ENCODE measurements at places on chromosomes 3 and 15.

GRCh38 chr15:34796847-34797435 is 1.6 kb upstream of the ACTC1 start:
- no peak for DNase-seq

DNA sequence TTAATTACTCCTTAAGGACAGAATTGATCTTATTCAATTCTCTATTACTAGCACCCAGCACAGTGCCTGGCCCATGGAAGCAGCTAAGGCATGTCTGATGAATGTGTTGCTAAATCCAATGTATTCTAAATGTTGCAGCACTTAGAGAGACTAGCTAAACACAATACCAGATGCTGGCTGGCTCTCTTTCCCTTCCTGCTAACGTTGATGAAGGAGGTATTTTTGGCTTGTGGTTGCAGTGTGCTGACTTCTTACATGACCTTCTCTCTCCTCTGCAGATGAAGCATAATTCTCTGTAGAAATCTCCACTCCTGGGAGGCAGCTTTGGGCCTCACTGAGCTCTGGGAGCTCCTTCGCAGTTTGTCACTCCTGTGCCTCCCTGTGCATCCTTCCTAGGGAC is 183.6 kb downstream of the PEX5L start:
- DNase-seq = no peak

GRCh38 chr3:156525808-156526207 is 29.1 kb downstream of the SSR3 start:
- peak; percentile 53 for DNase-seq

GRCh38 chr3:468172-468571 is 271.6 kb downstream of the CHL1 start:
- DNase-seq = no peak

DNA sequence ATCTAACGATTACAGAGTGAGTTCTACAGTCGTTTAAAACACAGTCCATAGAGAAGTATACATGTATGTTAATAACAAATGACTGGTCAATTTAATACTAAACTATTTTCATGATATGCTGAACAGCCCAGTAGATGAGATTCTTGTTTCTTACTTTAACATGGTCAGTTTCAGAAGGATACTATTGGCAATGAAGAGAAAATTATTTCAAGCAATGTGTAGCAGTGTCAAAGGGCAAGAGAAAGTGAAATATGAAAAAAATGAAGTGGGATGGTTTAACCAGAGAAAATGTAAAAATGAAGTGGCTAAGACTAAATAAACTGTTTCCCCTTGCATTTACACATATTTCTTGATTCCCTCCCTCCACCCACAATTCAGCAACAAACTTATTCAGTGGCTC is 192.1 kb upstream of the TTC14 start:
- no peak for DNase-seq

DNA sequence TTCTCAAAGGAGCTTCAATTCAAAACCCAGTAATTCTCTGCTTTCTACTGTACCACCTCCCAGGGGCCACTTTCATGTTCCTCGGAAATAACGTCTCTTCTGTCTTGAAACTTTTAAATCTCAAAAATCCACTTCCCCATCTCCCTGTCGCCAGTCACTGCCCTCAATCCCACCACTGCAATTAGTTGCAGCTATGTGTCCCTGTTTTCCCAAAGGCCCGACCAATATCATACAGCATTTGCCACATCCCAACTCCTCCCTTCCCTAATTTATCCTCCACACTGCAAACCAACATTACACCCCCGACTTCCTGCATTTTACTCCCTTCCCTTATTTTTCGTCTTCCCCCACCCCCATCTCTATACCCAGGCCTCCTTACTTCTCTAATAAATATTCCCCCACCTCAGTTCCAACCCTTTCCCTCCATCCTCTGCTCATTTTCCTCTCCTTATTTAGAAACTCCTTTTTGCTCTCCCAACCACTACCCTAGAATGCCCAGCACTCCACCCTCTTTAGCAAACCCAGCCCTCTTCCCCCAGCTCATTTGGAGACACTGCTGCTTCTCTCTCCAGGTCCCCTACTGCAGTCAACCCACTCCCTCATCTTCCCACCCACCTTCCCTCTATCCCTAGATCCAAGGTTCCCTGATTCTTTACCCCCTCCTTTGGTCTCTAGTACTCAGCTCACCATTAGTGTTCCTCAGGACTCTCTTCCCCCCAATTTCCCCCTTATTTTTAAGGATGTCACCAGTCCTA is 1.1 kb downstream of the NPTN start:
- DNase-seq = peak; percentile 52

DNA sequence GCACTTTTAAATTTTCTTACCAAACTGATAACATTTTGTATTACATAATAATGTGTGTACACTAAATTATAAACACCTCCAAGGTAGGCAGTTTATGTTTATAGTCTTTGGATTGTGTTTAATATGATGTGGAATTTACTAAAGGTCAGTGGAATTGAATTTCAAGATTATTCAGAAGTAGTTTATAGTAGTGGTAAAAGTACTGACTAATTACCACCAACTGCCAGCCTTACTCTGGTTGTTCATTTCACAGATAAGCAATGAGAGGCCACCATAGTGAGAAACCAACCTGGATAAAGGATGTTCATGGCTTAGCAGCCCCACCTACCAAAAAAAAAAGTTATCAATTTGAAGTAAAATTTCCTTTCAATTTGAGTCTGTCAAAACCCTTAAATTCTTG is 54.0 kb upstream of the EIF5A2 start:
- no peak for DNase-seq

GRCh38 chr3:10358309-10358980 is 37.5 kb upstream of the SEC13 start:
- no peak for DNase-seq

DNA sequence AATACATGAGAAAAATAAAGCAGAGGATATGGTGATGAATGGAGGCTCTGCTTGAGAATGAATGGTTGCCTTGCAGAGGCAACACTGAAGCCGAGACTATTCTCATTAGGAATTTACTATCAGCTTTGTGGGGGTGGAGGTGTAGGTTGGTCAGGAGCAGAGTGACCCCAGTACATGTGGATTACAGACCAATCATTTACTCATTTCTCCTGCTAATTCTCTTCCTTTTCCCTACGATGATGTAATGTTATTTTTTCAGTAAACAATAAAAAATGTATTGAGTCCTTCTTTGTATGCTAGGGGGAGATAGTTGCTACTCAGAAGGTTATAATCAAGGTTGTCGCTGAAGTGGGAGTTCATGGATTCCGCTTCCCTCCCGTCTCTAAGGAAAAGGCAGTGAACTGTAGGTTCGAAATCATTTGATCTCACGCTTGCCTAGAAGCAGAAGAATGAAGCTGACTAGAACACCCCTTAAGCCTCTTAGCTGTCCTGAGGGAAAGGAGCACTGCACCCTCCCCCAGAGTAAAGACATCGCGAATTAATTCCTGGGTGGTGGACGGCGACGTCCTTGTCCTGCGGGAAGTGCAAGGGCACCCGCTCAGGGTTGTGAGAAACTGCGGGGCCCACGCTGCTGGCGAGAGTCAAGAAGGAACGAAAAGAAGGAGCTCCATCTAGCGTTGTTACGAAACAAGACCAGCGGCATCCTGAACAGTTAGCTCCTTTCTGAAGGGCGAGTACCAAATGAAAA is 213.2 kb upstream of the PFN2 start:
- peak; percentile 93 for DNase-seq

DNA sequence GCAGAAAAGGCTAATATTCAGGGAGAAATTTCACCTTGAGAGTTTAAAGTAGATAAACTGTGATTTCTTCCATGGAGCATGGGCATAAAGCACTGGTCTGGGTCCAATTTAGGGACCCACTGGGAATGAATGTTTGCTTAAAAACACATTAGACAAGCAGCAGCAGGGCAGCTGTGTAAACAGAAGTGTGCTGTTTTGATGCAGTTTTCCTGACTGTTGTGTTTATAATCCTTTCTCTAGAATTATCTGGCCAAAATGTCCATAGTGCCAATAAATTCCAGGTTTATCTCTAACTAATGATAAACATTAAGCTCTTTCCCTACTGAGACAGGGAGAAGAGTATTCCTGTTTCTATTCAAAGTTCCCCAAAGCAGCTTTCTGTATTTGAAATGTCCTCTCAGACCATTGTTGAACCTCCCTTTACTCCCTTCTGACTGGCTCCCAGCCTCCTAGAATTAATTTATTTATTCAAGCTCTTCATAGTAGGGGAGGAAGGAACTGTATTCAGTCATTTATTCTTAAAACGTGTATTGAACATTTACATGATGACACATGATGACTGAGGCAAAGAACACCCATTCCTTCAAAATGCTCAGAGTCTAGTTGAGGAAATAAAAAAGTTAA is 7.0 kb upstream of the TM4SF18 start:
- DNase-seq = peak; percentile 88

DNA sequence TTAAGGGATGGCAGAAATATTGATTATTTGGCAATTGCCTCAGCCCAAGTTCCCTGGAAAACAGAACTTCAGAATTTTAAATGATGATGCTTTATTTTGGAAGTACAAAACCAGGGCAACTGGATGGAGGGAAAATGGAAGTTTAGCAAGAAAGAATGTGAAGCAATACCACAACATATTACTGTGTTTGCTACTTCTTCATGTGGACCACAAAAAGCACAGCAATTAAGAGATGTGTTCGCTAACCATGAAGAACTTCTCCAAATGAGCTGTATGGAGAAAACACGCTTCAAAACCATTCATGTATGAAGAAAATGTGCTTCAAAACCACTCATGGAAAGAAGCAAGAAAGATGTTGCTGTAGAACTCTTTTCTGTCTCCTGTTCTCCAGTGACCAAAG is 64.7 kb upstream of the ARL6 start:
- no peak for DNase-seq

- peak; percentile 65 for DNase-seq
These were observed 245.3 kb downstream of the DTWD1 start for GRCh38 chr15:49865925-49866757.

DNA sequence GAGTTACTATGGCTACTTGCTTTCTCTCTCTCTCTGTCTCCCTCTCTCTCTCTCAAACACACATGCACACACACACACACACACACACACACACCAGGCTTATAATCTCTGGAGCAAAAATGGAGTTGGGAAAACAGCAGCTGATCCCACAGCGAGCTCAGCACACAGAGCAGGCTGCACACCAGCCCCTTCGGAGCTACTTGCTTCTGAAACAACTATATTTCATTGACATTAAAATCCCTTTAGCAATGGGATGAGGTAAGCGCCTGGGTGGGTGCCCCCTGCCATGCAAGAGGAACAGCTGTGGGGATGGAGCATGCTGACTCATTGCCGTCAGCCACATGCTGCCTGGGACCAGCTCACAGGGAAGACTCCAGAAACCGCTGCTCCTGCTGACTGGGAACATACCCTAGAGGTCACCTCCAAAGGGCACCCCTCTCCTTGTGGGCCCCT is 45.7 kb downstream of the B3GNT5 start:
- peak; percentile 89 for DNase-seq

DNA sequence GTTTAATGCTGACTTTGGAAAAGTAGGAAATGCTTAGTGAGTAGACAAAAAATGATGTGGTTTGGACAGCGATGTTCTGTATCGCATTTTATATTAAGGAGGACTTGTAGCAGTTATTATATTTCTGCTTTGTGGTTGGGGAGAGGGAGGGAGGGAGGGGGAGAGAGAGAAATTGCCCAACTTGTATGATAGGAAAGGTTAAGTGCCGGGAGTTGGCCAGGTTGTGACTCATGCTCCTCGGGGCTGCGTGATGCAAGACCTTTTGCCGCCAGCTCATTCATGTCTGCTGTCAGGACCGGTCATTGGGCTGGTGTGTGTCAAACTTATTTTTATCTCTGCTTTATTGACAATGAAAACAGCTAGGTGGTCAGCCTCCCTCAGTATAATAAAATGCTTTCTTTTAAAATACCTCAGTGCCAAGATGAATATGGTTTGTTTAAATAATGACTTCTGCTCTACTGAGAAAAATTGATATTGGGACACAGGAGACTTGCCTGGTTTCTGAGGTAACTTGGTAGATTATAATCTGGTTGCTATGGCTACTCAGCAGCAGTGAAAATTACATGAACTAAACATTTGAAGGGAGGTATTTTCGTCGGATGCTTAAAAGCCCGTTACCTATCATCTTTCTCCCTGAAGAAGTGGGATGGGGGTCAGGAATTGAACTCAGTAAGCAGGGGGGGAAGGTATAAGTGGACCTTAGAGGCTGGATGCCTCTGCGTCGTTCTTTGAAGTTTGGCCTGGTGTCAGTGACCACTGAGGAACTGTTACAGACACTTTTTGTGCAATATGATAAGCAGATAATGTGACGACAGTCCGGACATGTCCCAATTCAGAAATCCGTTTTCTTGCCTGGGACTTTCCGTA is 90.7 kb downstream of the FNDC3B start:
- peak; percentile 99 for DNase-seq

GRCh38 chr15:57005244-57005643 is 86.8 kb downstream of the TCF12 start:
- no peak for DNase-seq

DNA sequence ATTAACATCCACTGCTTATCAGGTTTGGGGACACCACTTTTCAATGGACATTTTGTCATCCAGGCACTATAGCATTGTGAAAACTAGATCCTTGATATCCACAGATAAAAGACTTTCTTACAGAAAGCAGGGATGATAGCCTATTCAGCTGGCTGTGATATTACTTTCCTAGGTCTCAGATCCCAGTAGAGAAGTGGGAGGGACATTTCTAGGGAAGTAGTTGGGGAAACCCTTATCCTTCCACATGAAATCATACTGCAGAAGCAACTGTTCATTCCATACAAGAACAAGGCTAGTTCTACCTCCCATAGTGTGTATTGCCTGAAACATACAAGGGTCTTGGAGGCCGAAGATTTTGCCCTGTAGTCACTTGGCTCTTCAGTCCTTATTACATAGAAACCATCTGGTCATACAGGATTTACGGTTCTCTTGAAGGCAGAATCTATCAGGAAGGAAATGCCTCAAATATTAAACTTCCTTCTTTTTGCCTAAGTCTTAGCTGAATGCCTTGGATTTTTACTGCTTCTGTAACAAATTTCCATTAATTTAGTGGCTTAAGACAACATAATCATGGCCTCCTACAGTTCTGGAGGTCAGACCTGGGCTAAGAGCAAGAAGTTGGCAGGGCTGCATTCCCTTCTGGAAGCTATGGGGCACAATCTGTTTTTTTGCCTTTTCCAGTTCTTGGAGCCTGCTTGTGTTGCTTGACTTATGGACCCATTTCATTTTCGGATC is 119.4 kb downstream of the ECT2 start:
- no peak for DNase-seq

DNA sequence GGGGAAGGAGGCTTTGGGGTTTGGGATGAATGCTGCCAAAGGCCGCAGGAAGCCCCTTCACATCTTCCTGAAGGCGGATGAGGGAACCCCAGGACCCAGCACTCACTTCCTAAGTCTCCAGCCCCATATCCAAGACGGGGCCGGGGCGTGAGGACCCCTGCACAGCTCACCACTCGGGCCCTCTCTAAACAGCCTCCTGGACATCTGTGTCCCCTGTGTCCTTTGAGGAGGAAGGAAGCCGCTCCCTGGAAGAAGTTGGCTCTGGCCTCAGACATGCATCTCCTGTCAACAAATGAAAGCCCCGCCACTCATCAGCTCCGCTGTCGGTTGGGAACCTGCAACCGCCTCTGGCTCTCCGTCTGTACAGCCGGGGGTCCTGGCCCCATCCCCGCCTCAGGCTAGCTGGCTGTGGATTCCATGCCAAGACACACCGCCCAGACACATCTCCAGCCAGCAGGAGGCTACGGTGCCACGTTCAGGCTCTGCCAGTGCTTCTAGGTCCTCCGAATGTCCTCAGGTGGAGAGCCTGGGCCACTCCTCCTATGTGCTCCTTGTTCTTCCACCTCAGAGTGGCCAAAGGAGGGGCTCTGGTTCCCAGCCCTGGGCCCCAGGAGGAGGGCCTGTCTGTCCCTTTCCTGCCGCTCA is 140.0 kb upstream of the MEF2A start:
- no peak for DNase-seq

GRCh38 chr3:185089751-185090150 is 63.1 kb downstream of the C3orf70 start:
- DNase-seq = no peak

- DNase-seq = no peak
These were observed 243.6 kb downstream of the ARRDC4 start for GRCh38 chr15:98203872-98204660.

All from ELR (cell line).